ENCODE measurements at places on chromosomes 5 and 9.
A peak's percentile ranks its signal among the peaks of the same experiment; 100 is the strongest.

- peak; percentile 18 for DNase-seq
These were observed 168.8 kb downstream of the PDE4D start for GRCh38 chr5:59724482-59725391.

- DNase-seq = no peak
These were observed 418.5 kb upstream of the MEF2C start for GRCh38 chr5:89301321-89302025.

DNA sequence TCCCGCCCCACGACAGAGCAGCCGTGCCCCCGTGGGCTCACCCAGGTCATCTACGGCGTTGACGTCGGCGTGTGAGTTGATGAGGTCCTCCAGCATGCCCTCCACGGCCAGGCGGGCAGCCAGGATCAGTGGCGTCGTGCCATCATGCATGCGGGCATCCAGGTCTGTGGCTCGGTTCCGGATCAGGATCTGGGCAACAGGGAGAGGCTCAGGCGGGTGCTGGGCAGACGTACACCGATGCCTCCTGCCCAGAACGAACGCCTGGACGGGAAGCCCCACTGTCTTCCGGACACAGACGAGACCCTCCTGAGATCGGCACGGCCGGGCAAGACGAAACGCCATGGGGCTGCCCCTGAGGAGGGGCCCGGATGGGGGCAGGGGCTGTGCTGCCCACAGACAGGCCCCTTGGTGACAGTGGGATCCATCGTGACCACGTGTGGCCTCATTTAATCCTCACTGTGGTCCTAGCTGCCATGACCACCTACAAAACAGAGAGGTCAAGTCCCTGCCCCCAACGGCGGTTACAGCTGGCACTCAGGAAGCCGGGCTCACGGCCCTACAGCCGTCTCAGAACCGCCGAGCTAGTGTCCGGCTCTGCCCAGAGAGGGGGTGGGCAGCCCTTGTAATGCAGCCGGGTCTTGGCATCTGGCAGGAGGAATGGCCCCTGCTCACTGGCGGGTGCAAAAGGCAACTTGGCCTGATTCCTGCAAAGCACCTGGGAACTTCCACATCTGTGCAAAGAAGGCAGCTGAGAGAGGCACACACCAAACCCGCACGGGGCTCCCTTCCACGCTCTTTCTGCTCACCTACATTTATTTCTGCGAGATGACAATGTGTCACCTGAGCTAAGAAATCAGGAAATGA is 16.5 kb upstream of the SEC16A start:
- DNase-seq = no peak

- DNase-seq = no peak
These were observed 55.0 kb upstream of the FABP6 start for GRCh38 chr5:160174290-160174689.

DNA sequence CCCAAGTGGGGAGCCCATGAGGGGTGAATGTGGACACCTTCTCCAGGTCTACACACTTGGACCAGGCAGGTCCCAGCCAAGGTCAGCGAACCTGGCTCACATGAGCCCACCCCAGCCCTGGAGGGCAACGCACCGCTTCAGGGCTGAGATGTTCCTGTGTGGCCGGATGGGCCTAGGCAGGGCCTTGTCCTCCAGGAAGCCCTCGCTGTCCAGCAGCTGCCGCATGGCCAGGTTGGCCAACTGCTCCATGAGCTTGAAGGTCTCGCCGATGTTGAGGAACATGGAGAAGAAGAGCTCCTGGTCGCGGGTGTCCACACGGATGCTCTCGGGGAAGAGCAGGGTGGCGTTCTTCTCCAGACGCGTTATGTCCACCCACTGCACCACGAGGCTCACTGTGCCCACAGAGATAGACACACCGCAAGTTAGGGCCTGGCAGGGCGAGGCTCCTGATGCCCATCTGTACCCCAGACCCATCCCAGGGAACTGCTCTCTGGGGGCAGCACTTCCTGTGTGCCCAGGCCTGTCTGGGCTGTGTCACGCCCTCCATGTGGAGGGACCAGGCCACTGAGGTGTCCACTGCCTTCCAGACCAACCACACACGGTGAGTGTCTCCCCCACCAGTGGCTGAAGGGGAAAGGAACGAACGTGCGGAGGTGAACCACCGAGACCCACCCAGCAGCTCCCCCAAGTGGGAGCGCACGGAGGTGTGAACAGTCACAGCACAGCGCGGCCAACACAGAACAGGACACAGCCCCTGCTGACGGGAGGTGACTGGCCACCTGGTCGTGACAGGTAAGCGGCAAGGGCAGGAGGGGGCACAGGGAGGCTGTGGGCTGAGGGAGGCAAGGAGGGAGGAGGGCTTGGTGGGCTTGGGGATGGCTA is 14.4 kb downstream of the TBC1D9B start:
- DNase-seq = no peak

DNA sequence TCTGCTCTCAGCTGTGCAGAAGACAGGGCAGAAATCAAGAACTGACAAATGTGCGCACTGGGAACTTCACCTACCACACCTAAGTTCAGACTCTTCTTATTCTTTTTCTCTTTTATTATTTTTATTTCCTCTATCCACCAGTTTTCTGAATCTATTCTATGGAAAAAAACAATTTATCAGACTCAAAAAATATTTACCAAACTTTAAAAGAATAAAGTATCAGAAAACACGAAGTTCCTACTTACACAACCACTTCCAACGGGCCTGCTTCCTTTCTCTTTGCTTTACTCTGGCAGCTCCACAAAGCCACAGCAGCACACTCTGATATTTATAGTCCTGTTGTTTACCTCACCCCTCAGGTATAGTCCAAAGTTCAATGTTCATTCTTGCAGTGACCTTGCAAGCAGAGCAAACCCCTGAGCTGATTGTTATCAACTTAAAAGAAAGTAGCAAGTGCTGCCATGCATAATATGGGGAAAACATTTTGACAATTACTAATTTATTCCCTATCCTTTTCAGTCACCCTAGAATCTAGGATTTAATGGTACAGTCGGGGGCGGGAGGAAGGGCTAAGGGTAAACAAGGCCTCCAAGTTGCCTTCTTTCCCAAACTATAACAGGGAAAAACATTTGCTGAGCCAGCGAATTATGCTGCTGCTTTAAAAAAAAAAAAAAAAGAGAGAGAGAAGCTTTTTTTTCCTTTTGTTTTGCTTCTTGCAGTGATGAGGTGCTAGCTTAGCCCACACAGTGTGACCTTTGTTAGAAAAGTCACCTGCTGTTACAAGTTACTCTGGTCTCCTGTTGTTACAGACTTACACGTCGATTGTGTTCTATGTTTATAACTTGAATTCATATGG is at the start of gene SELENOP:
SELENOP (minus strand) TSS at position 302 of the 856 bp plus-strand sequence. CDS start 3,539 bp downstream, outside the sequence.
- DNase-seq = no peak

GRCh38 chr9:95793924-95794828 is 81.3 kb upstream of the ERCC6L2 start:
- DNase-seq = no peak

DNA sequence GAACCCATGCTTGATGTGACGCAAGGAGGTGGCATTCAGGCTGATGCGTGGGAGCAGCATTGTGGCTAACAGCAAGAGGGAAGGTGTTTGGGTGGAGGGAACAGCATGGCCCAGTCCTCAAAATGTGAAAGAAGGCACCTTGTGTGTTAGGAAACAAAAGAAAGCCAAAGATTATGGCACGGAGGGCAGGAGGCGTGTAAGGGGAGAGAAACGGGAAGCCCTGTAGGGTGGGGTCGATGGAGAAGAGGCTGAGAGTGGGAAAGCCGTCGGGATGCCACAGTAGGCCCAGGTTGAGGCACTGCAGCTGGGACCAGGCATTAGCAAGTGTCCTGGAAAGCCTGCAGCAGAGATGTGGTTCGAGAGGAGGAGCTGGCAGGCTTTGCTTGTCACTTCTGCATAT is 241.1 kb downstream of the GADD45G start:
- DNase-seq = no peak
